ENCODE measurements at places on chromosomes 6 and 20. TPM values are rescaled to one million over a fixed set of nuclear protein-coding genes. Genes with fewer than 3 reads are reported as not detected.

GRCh38 chr6:14544666-14545065 is 427.1 kb downstream of the CD83 start:
- DNase-seq = no peak

- DNase-seq = no peak
Observed at GRCh38 chr6:126258150-126258549, 81.8 kb upstream of the CENPW start.

The GPSM3 gene
- 9.8 TPM for polyA plus RNA-seq

The NKAIN4 gene
- polyA plus RNA-seq = not detected
